ENCODE measurements at places on chromosomes 11 and 22. TPM values are rescaled to one million over a fixed set of nuclear protein-coding genes. Genes with fewer than 3 reads are reported as not detected.

The SCGB2A2 gene
- not detected for total RNA-seq

The CREB3L1 gene
- total RNA-seq = 78.6 TPM

The ADM2 gene
- total RNA-seq = 21.1 TPM

The SLC6A5 gene
- not detected for total RNA-seq

The TTC36 gene
- 0.86 TPM for total RNA-seq

The DDTL gene
- total RNA-seq = not detected

The GSTT2 gene
- not detected for total RNA-seq

The SLC22A12 gene
- not detected for total RNA-seq

The FAT3 gene
- total RNA-seq = 12.3 TPM

The MAPK8IP1 gene
- total RNA-seq = 10.1 TPM

The SCO2 gene
- not detected for total RNA-seq

The LUZP2 gene
- 2.7 TPM for total RNA-seq

The WT1 gene
- not detected for total RNA-seq

The SGSM1 gene
- not detected for total RNA-seq

The USH1C gene
- not detected for total RNA-seq

The SLC25A18 gene
- not detected for total RNA-seq

The ZBTB16 gene
- 19.1 TPM for total RNA-seq

The OR52I1 gene
- not detected for total RNA-seq

Data from osteocyte (in vitro differentiated cells).